ENCODE measurements at places on chromosomes 6 and 20.
A peak's percentile ranks its signal among the peaks of the same experiment; 100 is the strongest.

DNA sequence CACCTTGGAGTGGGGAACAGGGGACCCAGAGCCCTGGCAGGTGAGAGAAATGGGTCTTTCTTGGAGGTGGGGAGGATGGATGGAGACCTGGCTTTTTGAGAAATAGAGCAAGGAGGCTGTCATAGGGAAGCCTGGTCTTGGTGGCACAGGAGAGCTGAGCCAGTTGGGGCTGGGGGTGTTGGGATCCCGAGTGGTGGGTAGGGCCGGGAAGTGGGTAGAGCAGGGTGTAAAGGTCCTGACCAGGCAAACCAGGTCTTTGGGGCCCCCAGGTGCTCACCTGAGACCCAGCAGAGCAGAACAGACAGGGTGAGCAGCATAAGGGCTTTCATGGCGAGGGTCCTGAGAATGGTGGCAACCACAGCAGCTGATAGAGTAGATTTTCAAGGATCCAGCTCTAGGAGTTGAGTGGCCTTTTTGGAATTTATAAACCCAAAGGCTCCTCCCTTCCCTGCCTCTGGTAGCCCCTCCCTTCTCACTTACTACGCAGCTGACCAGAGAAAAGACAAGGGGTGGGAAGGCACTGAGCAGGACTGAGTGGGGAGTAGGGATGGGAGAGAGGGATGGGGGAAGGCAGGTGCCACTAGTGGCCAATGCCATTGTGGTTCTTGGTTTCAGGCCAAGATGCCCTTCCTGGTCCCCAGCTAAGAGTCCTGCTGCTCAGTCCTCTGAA lies at the start of gene LY6G6C:
TSS of gene LY6G6C (minus strand) at position 396 of the 670 bp plus-strand sequence. CDS start at position 329, 67 bp downstream.
- DNase-seq, result no peak

DNA sequence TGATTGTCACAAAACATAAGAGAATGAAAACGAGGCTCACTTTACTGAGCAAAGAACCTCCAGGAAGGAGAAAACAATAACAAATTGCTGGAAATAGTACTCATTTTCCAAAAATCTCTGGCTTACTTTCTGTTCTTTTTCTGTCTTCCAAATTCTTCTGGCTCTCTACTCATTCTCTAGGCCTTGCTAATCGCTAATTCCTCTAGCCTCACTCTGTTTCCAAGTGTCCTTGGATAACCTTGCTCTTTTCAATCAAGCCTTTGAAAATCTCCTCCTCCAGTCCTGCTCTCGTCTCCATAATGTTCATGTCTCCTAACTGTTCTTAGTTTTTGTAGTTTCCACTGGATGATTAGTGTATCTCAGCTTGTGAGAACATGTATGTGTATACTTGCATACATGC lies 96.2 kb upstream of the MAP7 start:
- DNase-seq, result no peak

DNA sequence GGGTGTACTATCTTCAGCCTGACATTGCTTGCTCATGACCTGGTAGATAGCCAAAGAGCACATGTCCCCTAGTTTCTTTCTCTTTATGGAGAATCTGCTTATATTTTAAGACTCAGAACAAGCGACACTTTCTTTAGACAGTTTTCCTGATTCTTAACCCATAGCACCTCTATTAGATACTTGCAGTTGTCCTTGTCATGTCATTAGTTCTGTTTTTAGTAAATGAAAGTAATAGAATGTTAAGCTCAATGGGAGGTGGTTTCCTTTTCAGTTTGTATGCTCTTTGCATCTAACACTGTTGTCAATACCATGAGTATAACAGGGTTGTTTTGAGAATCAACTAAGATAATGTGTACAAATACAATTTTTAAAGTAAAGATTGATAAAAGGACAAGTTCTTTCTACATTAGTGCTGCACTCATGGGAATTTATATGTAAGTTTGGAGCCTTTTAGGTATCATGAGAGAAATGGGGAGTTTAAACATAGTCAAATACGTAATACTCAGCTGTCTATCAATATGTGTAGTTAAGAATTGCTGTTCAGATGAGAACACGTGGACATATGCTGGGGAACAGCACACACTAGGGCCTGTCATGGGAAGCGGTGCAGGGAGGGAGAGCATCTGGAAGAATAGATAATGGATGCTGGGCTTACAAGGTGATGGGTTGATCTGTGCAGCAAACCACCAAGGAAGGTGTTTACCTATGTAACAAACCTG lies 124.3 kb downstream of the GRM1 start:
- peak; percentile 32 for DNase-seq

DNA sequence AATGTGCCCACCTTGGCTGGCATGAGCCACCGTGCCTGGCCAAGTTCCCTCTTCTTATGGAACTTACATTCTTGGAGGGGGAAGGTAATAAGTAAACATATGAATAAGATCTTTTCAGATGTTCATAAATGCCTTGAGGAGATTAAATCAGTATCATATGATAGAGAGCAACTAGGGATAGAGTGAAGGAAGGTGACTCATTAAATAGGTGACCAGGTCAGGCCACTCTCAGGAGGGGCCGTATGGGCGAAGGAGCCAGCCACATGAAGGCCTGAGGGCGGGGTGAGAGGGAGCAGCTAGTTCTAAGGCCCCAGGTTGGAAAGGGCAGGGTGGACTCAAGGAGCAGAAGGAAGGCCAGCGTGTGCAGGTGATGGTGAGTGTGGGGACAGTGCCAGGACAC lies 91.1 kb downstream of the UST start:
- no peak for DNase-seq

GRCh38 chr6:62775427-62776022 lies 435.7 kb upstream of the FKBP1C start:
- DNase-seq, result peak; percentile 17

GRCh38 chr20:50004229-50004628 lies 21.4 kb downstream of the SNAI1 start:
- no peak for DNase-seq

- no peak for DNase-seq
These were observed 158.7 kb downstream of the UBE3D start for GRCh38 chr6:82906951-82907350.

GRCh38 chr6:84137051-84137375 lies 90.4 kb downstream of the CEP162 start:
- no peak for DNase-seq

DNA sequence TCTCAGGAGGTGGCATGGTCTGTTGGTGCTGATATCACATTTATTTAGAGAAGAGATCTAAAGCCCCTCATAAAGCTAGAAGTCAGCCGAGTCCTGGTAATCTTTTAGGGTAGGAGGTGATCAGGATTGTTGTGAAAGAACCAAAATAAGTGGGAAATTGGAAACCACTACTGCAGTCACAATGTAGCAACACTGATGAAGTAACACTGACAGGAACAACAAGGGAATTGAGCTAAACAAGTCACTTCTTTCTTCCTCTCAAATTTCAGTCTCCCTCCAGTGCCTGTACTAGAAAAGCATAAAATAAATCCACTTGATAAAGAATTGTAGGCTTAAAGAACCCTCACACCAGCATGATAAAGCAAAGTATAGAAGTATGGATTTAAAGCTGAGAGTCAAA lies 1509.0 kb downstream of the GRIK2 start:
- no peak for DNase-seq

DNA sequence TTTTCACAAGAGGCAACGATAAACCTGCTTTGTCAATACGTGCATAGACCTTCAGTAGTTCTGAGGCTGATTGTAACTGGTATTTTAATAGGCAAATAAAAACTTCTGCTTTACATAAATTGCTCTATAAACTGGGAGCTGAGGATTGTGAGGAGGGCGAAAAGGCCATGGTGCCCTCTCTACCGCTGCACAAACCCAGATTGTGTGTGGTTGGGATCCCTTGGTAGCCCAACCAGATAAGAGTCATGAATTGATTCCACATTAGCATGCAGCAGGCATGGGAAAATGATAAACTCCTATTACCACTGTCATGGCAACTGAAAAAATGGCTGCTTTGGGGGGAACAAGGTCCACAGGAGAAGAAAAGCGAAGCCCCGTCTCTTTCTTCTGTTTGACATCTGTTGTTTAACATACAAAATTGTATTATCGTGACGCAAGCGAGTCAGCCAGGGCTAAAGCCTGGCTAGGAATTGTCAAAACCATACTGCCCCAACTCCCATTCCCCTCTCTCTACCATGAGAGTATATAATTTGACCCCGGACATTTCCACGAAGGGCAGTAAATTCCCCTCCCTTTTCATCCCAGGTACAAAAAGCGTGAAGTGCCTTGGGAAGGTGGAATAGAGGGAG lies 157.8 kb upstream of the SALL4 start:
- no peak for DNase-seq
